Activated CD8-positive, alpha-beta T cell treated with anti-CD3 and anti-CD28 coated beads for 36 hours (primary cell): ENCODE measurements at places on chromosomes 1 and 21. TPM values are rescaled to one million over a fixed set of nuclear protein-coding genes. Genes with fewer than 3 reads are reported as not detected.
A peak's percentile ranks its signal among the peaks of the same experiment; 100 is the strongest.

Gene HSPA6
- 0.45 TPM for total RNA-seq

Gene TRIM45
- total RNA-seq, result 0.27 TPM

Gene GPR161
- 0.16 TPM for total RNA-seq

Gene CBS
- total RNA-seq, result 91.9 TPM

Gene DIO1
- not detected for total RNA-seq

DNA sequence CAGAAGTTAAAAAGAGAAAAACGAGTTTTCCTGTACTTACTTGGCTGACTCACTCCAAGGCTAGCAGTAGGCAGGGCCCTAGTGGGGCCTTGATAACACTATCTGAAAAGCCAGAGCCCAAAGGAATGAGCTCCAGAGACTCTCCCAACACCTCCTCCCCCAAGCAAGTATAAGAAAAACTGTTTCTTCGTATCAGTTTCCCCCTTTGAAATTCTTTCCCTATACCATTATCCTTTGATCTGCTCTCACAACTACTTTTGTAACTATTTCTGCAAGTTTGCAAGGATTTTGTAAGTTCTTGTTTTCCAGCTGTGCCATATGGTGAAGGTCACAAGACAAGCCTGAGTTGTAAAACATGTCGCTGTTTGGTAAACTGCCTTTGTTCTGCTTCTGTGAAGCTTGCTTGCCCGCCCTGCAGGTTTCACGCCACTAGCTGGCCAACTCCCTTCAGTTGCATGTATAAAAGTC, 36.5 kb upstream of the KCNJ15 start:
- H3K4me3 ChIP-seq, result no peak overlapping the region
- H3K36me3 ChIP-seq, result no peaks in the 10 kb centered on the region
- no peaks in the 10 kb centered on the region for H3K27me3 ChIP-seq
- DNase-seq, result no peak
- no peak overlapping the region for H3K27ac ChIP-seq
- H3K4me1 ChIP-seq, result no peaks in the 10 kb centered on the region

DNA sequence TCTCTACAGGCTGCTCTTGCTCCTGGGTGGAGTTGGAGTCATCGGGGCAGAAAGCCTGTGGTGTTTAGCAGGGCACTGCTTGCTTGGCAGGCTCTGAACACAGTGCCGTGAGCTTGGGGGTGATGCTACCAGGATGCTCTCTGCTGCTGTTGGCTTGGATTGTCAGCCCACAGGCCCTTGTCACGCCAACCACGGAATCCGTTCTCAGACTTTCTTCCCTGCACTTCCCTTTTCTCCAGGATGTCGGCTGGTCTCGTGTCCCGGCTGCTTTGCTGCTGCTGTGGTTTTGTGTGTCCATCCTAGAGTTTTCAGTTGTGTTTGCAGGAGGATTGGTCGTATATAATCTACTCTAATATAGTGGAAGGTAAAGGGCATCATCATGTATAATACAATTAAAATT, 44.4 kb upstream of the TTC34 start:
- H3K4me3 ChIP-seq, result no peak overlapping the region
- DNase-seq, result no peak
- no peak overlapping the region for H3K27ac ChIP-seq
- peaks cover 2% of the 10 kb centered on the region for H3K4me1 ChIP-seq
- no peaks in the 10 kb centered on the region for H3K36me3 ChIP-seq
- H3K27me3 ChIP-seq, result peaks cover 2% of the 10 kb centered on the region

- no peak overlapping the region for H3K27ac ChIP-seq
- H3K36me3 ChIP-seq, result no peaks in the 10 kb centered on the region
- H3K4me1 ChIP-seq, result peaks cover 7% of the 10 kb centered on the region
Observed at GRCh38 chr1:6239950-6240768, 3.8 kb upstream of the HES3 start.

DNA sequence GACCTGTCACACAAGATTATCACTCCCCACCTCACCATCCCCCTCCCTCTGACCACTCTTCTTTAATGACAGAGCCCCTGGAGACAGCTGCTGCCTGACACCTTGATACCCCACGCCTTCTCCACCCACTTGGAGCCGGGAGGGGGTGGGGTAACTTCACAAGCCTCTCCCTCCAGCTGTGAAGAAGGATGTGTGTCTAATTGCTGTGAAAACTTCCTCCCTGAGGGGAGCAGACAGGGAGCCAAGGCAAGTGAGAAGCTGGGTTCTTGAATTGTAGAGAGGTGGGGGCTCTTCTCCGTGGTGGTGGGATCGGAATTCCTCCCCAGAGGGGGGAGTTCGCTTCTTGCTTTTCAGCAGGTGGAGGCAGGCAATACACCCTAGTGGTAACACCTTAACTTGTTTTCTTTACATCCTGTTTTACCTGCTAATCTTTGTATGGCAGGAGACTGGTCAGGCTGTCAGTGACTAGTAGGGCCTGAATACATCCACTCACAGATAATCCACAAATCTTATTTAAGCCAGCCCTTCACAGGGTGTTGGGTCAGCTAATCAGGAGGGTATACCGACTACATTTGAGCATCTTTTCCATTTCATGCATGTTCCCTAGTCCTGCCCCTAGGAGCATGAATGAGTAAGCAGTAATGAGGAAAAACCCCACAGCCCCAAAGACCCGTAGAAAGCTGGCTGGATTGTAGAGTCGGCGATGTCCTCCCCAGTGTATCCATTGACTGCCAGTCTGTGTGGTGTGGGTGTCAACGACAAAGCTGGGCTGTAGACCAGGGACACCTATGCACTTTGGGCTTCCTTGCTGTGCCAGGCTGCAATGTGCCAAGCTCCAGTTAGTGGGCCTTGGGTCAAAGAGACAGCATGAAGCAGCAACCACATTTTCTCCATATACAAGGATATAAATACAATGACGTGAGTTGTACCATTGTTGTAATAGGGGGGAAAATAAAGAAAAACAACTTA, 57.3 kb downstream of the NFASC start:
- no peaks in the 10 kb centered on the region for H3K4me1 ChIP-seq
- H3K27ac ChIP-seq, result no peak overlapping the region
- no peak for DNase-seq
- H3K27me3 ChIP-seq, result peaks cover 2% of the 10 kb centered on the region
- H3K36me3 ChIP-seq, result no peaks in the 10 kb centered on the region

DNA sequence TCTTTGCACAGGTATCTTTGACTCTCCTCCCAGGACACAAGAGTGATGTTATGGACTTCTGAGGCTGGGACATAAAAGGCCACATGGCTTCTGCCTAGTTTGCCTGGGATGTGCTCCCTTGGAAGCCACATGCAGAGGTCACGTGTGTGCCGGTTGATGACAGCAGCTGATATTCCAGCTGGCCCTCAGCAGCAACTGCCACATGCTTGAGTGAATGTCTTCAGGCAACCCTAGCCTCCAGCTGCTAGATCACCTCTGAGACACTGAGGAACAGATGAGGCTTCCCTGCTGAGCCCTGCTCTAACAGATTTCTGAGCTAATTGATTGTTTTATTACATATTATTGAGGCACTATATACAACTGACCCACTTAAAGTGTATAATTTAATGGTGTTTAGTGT, 11.6 kb upstream of the AKR7A3 start:
- no peaks in the 10 kb centered on the region for H3K4me1 ChIP-seq
- H3K36me3 ChIP-seq, result peaks cover 20% of the 10 kb centered on the region
- H3K27ac ChIP-seq, result no peak overlapping the region
- H3K4me3 ChIP-seq, result no peak overlapping the region
- no peaks in the 10 kb centered on the region for H3K27me3 ChIP-seq

GRCh38 chr1:159911326-159912070, 11.5 kb upstream of the CFAP45 start:
- H3K27ac ChIP-seq, result peak overlapping the region; percentile 93
- peaks cover 9% of the 10 kb centered on the region for H3K36me3 ChIP-seq
- peaks cover 46% of the 10 kb centered on the region for H3K4me1 ChIP-seq
- H3K4me3 ChIP-seq, result no peak overlapping the region
- H3K27me3 ChIP-seq, result no peaks in the 10 kb centered on the region

GRCh38 chr1:43750083-43750482, 42.7 kb downstream of the ST3GAL3 start:
- H3K4me1 ChIP-seq, result peaks cover 6% of the 10 kb centered on the region
- H3K36me3 ChIP-seq, result peaks cover 4% of the 10 kb centered on the region
- no peak overlapping the region for H3K27ac ChIP-seq
- no peaks in the 10 kb centered on the region for H3K27me3 ChIP-seq
- DNase-seq, result no peak

GRCh38 chr1:109190189-109190588, 23.5 kb upstream of the SARS1 start:
- no peaks in the 10 kb centered on the region for H3K27me3 ChIP-seq
- no peaks in the 10 kb centered on the region for H3K36me3 ChIP-seq
- no peaks in the 10 kb centered on the region for H3K4me1 ChIP-seq

GRCh38 chr21:34933609-34934335, 115.3 kb downstream of the RUNX1 start:
- no peaks in the 10 kb centered on the region for H3K27me3 ChIP-seq
- peak overlapping the region; percentile 75 for H3K4me3 ChIP-seq
- H3K36me3 ChIP-seq, result no peaks in the 10 kb centered on the region
- DNase-seq, result peak; percentile 49

DNA sequence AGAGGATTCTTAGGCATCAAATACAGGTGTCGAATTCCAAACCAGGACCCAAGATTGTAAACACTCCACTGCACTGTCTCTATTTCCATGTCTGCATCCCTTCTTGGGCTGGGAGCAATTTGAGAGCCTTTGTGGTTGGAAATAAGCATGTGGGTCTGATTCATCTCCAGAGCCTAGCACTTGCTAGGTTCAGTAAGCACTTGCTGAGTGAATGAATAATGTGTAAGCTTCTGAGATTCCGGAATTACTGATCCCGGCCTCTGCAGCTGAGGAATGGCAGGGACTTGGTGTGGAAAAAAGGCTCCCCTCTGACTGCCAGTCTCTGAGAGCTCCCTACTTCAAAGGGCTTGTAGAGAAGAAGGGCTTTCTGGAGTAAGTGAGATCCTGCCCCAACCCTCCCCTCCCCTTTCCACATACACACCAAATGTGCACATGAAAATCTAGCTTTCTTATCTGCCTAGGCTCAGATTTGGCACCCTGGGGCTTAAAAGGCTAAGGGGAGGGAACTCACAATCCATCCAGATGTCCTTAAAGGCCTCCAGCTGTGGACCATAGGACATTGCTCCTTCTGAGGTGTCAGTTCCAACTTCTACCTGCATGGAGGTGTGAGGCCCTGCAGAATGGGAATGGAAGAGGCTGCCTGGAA, 39.6 kb upstream of the TRABD2B start:
- H3K36me3 ChIP-seq, result no peaks in the 10 kb centered on the region
- H3K27ac ChIP-seq, result no peak overlapping the region
- H3K4me3 ChIP-seq, result no peak overlapping the region
- H3K27me3 ChIP-seq, result peaks cover 3% of the 10 kb centered on the region

GRCh38 chr1:82549841-82550240, 749.1 kb downstream of the ADGRL2 start:
- no peak overlapping the region for H3K4me3 ChIP-seq
- no peaks in the 10 kb centered on the region for H3K27me3 ChIP-seq
- no peaks in the 10 kb centered on the region for H3K4me1 ChIP-seq
- no peak overlapping the region for H3K27ac ChIP-seq
- no peak for DNase-seq

- H3K4me3 ChIP-seq, result no peak overlapping the region
- no peaks in the 10 kb centered on the region for H3K27me3 ChIP-seq
- DNase-seq, result no peak
- peaks cover 35% of the 10 kb centered on the region for H3K36me3 ChIP-seq
Observed at GRCh38 chr1:110050602-110051261, 16.3 kb downstream of the STRIP1 start.

GRCh38 chr1:27593678-27594563, 10.0 kb downstream of the AHDC1 start:
- no peak for DNase-seq
- no peaks in the 10 kb centered on the region for H3K36me3 ChIP-seq
- H3K27ac ChIP-seq, result no peak overlapping the region

DNA sequence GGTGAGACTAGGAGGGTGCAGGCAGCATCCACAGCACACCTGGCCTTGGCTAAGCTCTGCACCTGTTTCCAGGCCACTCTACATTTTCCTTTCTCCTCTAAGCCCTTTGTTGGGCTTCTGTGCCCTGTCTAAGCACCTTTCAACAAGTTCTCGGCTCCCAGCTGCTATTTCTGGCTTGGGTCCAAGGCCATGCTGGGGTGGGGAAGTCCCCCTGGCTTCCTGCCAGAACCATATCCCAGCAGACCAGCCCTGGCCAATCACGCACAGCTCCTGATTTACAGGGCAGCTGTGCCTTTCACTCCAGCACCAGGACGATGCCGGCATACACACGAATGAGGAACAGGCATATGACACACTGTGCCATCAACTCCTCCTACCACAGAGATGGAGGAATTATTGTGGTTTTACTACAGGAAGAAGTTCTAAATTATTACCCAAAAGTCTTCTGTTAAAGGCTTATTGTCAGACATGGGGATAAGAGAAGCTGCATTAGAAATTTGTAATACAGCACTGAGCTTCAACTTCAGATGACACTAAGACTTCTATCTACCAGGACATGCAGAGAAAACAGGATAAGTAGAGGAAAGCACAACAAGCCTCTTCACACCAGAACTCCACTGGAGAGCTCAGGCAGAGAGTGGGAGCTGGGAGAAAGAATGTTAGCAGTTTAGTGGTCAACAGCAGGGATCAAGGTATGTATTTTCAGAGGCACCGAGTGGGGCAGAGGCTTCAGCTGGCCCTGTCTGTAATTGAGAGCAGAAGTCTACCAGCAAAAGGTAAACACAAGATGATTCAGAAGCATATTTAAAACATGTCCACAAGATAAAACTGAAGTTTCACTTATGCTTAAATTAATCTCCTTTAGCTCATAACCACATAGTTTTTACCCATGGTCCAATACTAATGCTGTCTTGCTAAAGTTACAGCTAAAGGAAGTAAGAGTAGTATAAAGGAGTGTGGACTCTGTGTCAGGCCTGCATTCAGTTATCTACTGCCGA, 37.4 kb downstream of the TRIT1 start:
- no peak overlapping the region for H3K4me3 ChIP-seq
- H3K27ac ChIP-seq, result peak overlapping the region; percentile 87
- H3K36me3 ChIP-seq, result peaks cover 56% of the 10 kb centered on the region
- no peaks in the 10 kb centered on the region for H3K27me3 ChIP-seq

DNA sequence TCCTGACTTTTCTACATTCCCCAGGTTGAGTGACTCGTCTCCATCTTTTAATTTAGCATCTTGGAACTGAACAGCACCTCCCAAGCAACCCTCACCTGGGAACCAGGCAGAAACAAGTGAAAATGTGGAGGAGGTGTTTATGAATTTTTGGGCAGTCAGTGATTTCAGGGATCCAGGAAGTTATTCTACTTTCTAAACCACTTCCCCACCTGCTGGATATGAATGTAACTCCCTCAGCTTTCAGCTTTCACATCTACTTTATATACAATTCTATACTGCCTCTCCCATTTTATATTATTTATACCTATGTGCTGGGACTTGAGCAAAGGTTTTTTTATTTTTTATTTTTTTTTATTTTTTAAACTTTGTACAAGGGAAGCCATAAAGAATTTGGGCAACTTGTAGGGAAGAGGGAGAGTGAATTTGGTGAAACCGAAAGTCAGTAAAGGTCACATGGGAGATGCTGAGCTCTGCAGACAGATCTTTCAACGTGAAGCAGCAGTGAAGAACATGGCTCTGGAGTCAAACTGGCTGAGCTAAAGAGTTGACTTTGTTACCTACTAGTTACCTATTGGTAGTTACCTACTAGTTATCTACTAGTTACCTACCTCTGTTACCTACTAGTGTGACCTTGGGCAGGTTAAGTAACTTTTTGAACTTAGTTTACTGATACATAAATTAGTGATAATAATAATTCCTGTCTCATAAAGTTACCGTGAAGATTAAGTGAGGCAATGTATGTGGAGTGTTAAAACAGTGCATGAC, 45.5 kb downstream of the DDR2 start:
- H3K36me3 ChIP-seq, result no peaks in the 10 kb centered on the region
- H3K27me3 ChIP-seq, result no peaks in the 10 kb centered on the region
- H3K4me3 ChIP-seq, result no peak overlapping the region
- no peak for DNase-seq
- H3K27ac ChIP-seq, result no peak overlapping the region

- no peaks in the 10 kb centered on the region for H3K36me3 ChIP-seq
- DNase-seq, result no peak
- H3K4me3 ChIP-seq, result peak overlapping the region; percentile 50
- H3K4me1 ChIP-seq, result peaks cover 54% of the 10 kb centered on the region
Observed at GRCh38 chr1:172699695-172700227, 40.9 kb downstream of the FASLG start.
